ENCODE measurements at places on chromosomes 1 and 21.

DNA sequence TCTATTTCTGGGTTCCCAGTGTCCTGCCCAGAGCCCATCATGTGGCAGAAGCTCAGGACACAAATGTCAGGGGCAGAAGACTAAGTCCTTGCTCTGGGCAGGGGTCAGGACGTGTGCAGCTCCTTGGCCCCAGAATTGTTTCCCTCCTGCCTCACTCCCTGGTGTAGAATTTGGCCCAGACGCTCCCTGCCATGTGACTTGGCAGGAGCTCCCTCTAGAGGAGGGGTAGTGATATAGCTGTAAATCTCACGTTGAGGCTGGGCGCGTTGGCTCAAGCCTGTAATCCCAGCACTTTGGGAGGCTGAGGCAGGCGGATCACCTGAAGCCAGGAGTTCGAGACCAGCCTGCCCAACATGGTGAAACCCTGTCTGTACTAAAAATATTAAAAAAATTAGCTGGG is 91.2 kb downstream of the UBIAD1 start:
- DNase-seq: no peak

GRCh38 chr1:195909061-195909460 is 699.2 kb downstream of the KCNT2 start:
- no peak for DNase-seq

DNA sequence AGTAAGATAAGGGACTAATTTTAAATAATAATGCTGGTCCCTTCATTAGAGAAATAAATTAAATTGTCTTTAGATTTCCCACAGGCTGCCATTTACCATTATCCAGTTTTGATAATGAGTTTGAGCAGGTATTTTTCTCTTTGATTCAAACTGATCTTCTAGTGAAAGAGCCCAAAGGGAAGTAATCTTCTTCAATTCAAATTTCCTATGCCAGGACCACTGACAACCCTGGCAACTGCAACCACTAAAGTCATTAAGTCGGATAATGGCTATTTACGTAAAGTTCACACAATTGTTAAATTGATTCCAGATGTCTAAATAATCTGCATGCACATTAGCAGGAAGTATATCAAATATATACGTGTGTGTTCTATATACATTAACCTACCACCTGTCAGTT is 399.3 kb downstream of the PTPRC start:
- no peak for DNase-seq

GRCh38 chr1:43205671-43206070 is 33.5 kb downstream of the CFAP57 start:
- DNase-seq: no peak

DNA sequence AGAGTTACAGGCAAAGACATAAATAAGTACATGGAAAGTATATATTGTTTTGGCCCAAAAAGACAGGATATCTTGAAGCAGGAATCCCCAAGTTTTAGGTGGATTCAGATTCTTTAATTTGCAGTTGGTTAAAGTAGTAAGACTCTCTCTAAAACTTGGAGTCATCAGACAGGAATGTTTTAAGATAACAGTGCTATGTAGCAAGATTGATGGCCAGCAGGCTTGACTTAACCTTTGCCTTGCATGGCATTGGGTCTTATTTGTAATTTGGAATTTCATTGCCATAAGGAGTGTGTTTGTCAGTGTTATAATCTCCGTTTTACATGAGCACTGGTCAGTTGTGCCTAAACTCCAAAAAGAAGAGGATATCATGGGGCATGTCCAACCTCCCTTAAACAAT is 727.6 kb upstream of the CHRM3 start:
- no peak for DNase-seq

DNA sequence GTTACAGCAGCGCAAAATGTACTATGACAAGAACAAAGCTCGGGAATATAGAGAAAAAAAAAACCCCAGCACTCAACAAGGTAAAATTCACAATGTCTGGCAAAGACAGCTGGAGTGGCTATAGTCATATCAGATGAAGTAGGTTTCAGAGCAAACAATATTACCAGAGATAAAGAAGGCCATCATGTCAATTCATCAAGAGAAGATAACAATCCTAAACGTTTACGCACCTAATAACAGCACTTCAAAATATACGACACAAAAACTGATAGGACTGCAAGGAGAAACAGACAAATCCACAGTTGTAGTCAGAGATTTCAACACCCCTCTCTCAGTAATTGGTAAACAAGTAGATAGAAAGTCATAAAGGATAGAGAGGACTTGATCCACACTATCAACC is 455.2 kb downstream of the PTPRU start:
- no peak for DNase-seq

DNA sequence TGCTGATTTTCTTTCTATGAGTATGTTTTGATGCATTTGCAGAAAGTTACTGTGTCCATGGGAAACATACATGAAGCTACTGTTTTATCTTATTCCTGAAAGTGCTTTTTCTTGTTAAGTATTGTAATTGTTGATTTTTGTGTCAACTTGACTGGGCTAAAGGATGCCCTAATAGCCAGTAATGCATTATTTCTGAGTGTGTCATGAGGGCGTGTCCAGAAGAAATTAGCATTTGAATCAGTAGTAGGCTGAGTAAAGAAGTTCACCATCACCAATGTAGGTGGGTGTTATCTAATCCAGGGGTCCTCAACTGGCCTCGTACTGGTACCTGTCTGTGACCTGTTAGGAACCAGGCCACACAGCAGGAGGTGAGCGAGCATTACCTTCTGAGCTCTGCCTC is 760.2 kb downstream of the PLA2G4A start:
- no peak for DNase-seq

- DNase-seq: no peak
These were observed 304.6 kb upstream of the FAM78B start for GRCh38 chr1:166471359-166471758.

- no peak for DNase-seq
These were observed 117.6 kb upstream of the CD34 start for GRCh38 chr1:208028526-208028925.

- no peak for DNase-seq
These were observed 16.4 kb downstream of the TCEANC2 start for GRCh38 chr1:54069791-54070170.

DNA sequence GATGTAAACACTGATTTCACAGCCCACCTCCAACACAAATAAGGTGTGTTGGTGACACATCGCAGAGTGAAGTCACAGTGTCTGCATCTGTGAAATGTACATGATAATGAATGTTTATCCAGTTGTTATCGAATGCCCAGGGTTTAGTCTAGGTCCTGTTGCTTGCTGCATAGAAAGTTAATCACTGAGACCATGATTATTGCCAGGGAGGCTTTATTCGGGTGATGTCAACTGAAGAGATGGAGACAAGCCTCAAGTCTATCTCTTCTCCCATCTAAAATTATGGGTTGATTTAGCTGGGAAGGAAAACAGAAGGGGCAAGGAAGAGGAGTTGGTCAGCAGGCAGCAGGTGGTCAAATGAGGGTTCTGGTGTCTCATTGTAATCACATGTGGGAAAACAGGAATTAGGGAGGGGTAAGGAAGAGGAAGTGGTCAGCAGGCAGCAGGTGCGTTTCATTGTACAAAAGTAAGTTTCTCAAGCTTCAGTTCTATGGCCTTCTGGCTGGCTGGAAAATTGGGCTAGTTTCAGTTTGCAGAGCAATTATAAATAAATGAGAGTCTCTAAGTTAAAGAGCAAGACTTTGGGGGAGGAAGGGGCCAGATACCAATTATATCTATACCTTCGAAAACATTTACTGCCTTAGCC is 146.3 kb upstream of the DNAH14 start:
- no peak for DNase-seq

DNA sequence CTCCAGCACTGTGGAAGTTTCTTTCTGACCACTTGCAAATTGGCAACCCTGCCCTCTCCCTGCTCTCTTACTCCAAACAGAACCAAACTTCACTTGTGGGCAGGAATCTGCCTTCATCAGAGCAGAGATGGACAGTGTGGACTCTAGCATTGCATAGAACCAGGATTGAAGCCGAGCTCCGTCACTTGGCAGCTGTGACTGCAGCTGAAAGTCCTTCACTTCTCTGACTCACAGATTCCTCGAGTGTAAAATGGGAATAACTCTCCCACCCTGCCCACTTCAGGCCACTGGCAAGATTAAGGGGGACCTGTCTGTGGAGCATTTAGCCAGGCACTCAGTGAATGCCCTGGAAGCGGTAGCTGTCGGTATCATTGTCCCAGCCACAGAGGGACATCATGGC is 75.7 kb upstream of the ZBTB40 start:
- DNase-seq: no peak

GRCh38 chr1:25183126-25183980 is 48.9 kb downstream of the SYF2 start:
- DNase-seq: no peak

DNA sequence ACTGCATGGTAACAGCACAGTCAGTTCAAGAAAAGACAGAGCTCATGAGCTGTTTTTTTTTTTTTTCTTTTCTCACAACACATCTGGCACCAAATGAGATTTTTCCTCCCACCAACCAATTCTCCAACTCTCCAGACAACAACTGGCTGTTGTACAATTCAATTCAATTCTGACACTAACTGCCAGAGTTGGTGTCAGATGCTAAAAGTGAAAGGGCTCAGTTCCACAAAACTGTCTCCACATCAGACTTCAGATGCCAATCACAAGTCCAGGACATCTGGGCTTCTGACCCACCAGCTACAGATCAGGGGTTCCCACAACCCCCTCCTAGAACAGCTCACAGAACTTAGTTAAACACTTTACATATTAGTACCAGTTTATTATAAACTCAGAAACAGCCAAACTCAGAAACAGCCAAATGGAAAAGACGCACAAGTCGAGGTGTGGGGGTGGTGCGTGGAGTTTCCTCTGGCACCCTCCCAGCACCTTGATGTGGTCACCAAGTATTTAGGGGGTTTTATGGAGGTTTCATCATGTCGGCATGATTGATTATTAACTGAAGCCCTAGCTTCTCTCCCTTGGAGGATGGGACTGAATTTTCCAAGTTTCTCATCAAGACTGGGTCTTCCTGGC is 39.2 kb upstream of the LRRC8D start:
- no peak for DNase-seq

GRCh38 chr1:109895720-109896504 is 14.7 kb upstream of the CSF1 start:
- no peak for DNase-seq

DNA sequence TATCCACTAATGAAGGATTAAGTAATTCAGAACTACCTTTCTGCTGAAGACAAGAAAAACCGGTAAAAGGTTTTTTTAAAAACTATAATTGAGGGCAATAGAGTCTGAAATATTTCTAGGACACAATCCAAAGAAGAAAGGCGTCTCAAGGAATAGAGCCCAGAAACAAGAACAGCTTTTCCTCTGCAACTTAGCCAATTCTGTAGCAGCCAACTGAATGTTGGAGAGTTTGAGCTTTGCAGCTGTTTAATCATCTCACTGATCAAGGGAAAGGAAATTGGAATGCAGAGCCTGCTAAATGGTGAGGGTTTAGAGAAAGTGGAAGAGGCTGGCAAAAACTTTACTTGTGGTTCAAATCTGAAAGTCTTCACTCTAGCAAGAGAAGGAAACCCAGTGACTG is 818.9 kb downstream of the KCNT2 start:
- DNase-seq: no peak

DNA sequence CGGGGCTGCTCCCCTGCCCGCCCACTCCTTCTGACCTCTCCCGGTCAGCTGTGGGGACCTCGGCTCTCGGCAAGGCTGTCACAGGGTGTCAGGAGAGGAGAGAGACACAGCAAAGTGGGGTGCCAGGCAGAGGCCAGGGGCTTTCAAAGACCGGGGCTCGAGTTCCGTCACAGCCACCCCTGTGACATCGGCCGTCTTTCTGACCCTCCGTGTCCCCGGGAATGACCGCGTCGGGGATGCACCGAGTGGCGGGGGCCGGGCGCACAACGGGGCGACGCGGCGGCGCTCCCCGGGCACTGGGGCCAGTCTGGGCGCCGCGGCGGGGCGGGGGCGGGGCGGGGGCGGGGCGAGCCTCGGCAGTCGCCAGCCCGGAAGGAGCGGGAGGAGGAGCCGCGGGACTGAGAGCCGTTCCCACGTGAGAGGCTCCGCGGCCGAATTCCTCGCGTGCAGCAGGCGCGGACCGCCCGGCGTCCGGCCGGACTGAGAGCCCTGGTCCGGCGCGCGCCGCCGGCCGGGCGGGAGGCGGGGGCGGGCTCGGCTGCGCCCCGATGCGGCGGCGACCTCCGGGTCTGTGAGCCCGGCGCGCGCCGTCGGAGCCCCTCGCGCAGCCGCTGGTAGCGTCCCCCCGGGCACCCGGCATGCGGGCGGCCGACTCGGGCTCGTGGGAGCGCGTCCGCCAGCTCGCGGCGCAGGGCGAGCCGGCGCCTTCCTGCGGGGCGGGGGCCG is 229.7 kb upstream of the TMEM51 start:
- peak; percentile 17 for DNase-seq

GRCh38 chr1:17314491-17314971 is 6.5 kb downstream of the PADI4 start:
- DNase-seq: no peak

DNA sequence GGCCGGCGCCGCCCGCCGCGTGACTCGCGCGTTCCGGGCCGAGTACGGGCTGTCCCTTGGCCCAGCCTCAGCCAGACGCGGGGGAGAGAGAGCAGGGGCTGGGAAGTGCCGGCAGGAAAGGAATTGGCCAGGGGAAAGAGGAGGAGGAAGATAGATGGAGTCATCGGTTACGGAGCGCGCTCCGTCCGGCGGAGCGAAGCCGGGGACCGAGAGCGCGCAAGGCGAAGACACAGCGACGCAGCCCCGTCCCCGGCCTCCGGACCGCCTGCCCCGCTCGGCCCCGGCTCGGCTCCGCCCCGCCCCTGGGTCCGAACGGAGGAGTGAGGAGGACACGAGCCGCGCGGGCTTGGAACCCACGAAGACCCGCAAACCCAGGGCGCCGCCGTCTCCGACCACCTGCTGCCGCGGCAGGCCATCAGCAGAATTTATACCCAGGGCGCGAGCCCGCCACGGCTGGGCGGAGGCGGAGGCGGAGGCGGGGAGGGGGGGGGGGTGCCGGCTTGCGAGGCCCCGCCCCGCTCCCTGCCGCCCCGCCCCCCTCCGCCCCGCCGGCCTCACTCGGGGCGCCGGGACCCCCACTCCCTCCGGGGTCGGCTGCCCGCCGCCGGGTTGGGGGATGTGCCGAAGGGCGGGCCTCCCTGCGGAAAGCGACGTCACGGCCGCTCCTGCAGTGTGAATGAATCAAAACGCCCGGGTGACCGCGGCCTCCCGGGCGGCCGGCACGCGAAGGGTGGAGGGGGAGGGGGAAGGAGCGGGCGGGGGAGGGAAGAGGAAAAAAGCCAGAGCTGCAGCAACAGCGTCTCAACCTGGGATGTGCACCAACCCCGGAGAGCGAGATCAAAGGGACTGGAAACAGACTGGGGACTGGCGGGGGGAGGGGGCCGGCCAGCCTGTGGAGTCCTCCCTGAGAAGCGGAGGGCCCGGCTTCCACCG is at the start of gene LHX4:
Gene LHX4 (plus strand): TSS at position 782 of the 933 bp plus-strand sequence. CDS start 266 bp downstream, outside the sequence.
- DNase-seq: no peak

- DNase-seq: no peak
These were observed 29.4 kb upstream of the POU3F1 start for GRCh38 chr1:38076038-38076437.
